Large intestine (tissue), 12 donors: ENCODE measurements at places on chromosomes 4 and X. TPM values are rescaled to one million over a fixed set of nuclear protein-coding genes. Genes with fewer than 3 reads are reported as not detected.

- no peak for DNase-seq
Measured at GRCh38 chrX:43552703-43553102, 103.4 kb upstream of the MAOA start.

GRCh38 chr4:100174985-100175383, 15.3 kb downstream of the DDIT4L start:
- no peak for DNase-seq

DNA sequence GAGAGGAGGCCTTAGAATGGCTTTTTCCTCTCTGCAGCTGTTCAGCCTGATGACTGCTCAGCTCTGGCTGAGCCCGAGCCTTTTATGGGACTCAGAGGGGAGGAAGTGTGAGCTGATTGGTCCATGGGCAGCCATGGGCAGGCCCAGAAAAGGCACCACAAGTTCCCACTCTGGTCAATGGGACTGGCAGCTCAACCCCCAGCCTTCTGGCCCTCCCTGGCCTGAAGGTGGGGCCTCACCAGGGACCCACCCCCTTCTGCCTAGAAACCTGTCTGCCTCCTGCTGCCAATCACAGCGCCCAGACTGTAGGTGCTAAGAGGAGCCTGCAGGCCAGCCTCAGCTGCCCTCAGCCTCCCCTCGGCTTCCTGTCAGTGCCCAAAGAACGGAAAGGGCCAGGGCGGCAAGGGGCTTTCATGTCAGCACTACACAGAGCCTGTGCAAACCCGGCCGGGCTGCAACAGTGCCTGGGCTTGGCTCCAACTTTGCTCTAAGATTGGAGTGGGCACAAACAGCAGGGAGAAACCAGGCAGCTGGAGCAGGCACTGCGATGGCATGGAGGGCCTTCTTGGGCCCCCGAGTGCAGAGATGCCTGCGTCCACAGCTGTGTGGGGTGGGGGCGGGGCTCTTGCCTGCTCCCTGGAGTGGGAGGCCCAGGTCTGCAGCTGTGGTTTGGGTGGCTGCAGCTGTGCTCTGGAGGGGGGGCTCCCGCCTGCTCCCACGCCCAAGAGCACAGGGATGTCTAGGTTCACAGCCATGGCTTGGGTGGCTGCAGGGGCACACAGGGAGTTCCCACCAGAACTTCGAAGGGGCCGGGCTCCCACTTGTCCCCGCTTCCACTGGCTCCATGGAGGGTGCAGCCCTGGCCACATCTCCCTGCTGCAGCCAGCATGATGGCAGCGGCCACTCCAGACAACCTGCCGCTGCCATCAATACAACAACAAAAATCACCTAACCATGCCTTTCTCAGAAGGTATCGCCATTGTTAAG, 92.6 kb downstream of the NXF2 start:
- no peak for DNase-seq

DNA sequence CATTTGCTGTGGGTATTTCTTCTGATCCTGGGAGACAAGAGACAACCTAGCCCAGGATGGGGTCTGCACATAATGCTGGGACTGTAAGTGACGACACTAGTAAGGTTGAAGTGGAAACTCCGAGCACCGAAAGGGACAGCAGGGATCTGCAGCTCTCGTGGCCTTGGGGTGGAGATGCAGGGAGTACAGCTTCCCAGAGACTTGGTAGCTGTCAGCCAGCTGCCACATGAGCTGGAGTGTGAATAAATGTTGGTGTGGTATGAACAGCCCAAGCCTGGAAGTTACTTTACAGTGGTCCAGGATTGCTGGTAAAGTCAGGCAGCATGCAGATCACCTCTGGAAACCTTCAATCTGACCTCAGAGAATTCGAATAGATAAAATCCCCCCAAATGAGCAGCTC, 97.6 kb downstream of the FAM193A start:
- no peak for DNase-seq

The PARM1 gene
- polyA plus RNA-seq: 38.2 TPM

GRCh38 chr4:24849756-24850155, 54.4 kb downstream of the SOD3 start:
- no peak for DNase-seq

The HMGN5 gene
- polyA plus RNA-seq: 20.3 TPM

DNA sequence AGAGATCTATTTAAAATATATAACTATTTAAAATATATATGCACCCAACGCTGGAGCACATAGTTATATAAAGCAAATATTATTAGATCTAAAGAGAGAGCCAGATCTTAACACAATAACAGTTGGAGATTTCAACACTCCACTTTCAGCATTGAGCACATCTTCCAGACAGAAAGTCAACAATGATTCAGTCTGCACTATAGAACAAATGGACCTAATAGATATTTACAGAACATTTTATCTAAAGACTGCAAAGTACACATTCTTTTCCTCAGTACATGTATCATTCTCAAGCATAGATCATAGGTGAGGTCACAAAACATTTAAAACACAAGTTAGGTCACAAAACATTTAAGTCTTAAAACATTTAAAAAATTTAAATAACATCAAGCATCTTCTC, 36.4 kb downstream of the NLRP2B start:
- DNase-seq: no peak

The SPANXN1 gene
- 0.06 TPM for polyA plus RNA-seq

The STS gene
- 3.5 TPM for polyA plus RNA-seq

DNA sequence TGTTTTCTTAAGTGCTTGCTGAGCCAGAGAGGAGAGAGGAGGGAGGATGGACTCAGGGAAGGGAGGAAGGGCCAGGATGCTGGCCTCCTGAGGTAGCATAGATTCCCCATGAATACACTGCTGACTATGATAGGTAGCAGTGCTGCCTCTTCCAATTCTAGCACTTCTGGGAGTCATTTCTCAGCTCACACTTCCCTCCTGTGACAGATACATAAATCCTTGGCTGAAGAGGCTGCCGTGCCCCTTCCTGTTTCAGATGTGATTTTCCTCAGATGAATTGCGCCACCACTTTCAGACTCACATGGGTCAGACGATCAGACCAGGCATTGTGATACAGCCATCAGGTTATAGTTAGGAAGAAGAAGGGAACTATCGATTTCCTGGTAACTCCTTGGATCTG, 22.4 kb downstream of the TSC22D3 start:
- no peak for DNase-seq

GRCh38 chr4:69882150-69882549, 22.2 kb upstream of the SULT1E1 start:
- DNase-seq: no peak

DNA sequence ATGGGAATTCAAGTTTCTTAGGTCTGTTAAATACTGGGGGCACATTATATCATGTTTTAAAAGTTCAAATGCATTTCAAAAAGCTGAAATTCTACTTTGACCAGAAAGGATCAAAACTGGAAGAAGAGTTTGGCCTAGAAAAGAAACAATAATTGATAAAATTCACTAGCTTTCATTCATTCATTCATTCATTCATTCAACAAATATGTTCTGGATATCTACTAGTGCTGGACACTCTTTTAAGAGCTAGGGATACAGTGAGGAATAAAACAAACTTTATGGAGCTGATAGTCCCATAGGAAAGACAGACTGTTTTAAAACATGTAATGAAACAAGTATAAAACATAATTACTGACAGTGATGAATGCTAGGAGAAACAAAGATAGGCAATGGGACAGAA, 106.0 kb downstream of the JADE1 start:
- no peak for DNase-seq

DNA sequence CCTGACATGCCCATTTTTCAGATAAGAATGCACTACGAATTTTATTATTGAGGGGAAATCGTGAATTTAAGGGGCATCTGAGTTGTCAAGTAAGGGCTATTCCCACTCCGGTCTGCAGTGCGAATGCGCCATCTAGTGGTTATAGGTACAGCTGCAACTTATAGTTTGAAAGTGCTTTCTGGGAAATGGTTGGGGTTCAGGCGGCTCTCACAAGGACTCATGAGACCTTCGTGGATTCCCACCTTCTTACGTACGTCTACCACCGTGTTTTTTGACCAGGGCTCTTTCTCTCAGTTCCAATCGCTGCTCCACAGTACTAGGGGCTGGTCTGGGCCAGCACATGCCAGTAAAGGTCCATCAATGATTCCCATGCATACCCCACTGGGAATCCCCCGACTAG, 12.3 kb downstream of the MSL3 start:
- DNase-seq: no peak

The CSAG2 gene
- polyA plus RNA-seq: not detected

DNA sequence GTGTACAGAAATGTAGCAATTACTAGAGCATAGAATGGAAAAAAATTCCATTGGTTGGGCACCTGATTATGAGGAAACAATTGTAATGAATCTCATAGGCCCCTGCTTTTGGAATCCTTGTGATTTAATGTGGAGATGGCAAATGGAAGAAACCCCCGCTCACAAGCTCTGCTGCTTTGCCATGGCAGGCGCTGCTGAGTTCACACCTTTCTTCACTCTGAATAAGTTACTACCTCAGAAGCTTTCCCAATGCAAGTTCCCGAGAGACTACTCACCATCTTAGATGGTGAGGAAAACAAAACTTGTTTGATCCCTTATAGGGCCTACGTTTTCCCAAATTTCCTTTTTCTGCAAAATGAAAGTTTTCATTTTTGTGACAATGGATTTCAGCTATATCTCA, 266.6 kb upstream of the TAPT1 start:
- no peak for DNase-seq

DNA sequence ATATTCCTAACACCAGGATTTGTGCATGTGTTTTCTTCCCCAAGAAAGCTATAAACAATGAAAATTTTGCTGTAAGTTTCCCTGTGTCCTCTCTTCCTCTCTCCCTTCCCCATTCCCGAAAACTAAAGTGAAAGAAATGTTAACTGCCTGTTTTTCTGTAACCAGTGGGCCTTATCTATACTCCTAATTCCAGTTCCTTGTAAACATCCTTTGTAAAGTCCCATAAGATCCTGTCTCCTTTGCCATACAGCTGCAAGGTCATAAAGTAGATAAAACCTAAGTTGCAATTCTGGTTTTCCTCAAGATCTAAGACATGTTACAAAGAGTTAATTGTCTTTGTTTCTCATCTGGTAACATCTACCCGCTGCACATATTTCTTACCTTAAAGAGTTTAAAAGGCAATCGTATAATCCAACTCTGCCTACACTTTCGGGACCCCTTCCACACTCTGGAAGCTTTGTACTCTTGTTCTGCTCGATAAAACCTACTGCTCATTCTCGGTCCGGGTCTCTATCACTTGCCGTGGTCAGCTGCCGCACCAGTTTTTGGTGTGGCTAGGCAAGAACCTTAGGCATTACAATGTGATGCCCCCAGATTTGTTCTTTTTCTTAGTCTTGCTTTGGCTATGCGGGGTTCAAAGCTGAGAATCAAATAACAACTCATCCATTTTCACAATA, 20.5 kb downstream of the UGT2B7 start:
- DNase-seq: no peak

DNA sequence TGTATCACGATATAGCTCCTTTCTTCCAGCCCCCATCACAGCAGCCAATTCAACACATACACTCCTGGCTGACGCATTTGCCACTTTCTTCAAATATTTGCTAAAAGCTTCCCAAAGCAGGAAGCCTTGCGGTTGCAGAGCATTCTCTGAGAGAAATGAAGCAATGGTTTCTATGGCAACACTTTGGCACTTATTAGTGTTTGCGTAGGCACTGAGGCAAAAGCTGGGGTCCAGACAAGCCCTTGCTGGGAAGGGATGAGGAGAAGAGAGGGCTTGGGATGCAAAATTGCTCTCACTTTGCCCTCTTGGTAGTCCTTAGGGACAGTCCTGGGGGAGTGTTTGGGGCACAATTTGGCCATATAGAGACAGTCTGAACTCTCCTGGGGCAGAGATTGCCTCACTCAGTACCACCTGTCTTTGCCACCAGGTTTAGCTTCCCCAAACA, 55.0 kb upstream of the PAK3 start:
- DNase-seq: no peak

DNA sequence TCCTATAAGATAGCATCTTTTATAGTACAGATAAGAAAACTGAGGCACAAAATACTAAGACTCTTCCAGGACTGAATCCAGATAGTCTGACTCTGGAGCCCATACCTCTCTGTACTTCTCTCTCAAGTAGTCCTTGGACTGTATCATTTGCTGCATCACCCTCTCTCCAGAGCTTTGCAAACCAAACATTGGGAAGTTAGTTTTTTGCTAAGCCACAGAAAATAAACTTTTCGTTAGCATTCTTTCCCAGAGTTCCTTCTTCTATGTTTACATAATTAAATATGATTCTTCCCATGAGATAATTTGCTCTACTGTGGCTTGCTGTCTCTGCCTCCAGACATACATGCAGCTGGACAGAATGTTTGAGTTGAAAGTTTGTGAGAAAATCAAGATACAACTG, 22.0 kb downstream of the PPEF2 start:
- DNase-seq: no peak

The STATH gene
- polyA plus RNA-seq: not detected

The ADH1B gene
- polyA plus RNA-seq: 9.6 TPM

The ERVMER34-1 gene
- 0.61 TPM for polyA plus RNA-seq

The SLIT2 gene
- 9.4 TPM for polyA plus RNA-seq
